ENCODE measurements at places on chromosomes 7 and 10.

DNA sequence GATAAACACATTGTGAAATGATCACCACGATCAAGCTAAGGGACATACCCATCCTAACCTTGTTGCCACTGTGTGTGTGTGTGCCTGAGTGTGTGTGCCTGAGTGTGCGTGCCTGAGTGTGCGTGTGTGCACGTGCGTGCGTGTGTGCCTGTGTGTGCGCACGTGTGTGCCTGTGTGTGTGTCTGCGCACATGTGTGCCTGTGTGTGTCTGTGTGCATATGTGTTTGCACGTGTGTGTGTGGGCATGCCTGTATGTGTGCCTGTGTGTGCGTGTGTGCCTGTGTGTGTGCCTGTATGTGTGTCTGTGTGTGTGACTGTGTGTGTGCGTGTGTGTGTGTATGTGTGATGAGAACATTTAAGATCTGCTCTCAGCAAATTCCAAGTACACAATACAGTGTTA lies 244.1 kb upstream of the DPP6 start:
- DNase-seq, result no peak

GRCh38 chr7:113100121-113100603 lies 13.5 kb upstream of the GPR85 start:
- no peak for DNase-seq

DNA sequence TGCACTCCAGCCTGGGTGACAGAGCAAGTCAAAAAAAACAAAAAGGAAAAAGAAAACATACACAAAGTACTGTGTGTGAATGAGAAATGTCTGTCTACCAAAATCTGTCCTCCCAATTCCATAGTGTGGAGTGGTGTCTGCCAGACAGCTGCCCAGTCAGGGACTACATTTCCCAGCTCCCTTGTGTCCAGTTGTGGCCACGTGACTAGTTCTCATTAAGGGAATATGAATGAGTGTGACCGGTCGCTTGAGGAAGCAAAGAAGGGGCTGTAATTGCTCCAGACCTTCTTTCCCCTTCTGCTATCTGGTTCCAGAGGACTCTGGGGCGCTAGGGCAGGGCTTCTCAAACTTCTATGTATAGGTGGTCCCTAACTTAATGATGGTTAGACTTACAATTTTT lies 204.1 kb downstream of the PHTF2 start:
- no peak for DNase-seq

- DNase-seq, result no peak
These were observed 13.9 kb upstream of the FBXW4 start for GRCh38 chr10:101708870-101709269.

DNA sequence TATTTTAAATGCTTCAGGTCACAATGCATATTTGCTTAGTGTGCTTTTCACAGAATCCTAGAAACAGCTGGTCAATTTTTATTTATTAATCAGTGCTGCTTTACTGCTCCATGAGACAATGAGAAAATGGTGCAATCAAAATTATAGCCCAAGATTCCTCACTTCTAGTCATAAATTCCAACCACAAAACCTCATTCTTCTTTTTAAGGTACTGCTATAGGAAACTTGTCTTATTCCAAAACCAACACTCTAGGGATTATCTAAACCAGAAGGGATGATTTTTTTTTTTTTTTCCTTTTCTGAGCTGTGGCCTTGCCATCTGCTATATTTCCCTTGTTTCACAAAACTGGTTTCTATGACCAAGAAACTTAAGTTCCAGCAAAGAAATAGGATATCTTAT lies 64.0 kb upstream of the SEMA3A start:
- DNase-seq, result no peak

- peak; percentile 65 for DNase-seq
These were observed 120.2 kb upstream of the CTTNBP2 start for GRCh38 chr7:117993377-117994003.

- no peak for DNase-seq
These were observed 120.1 kb downstream of the SAMD9 start for GRCh38 chr7:92997719-92998118.

GRCh38 chr10:90227217-90227656 lies 525.8 kb downstream of the KIF20B start:
- DNase-seq, result no peak

DNA sequence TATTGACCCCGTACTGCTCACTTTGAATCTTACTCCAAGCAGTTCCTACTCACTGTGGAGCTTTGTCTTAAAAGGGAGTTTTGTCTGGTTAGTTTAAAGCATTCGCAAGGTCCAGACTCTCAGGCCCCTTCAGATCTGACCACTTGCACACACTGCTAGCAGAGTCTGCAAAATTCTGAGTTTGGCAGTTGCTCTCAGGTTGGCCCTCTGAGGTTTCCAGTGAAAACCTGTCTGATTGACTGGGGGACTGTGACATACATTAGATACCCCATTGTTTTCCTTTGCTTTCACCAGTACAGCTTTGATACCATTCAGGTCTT lies 149.2 kb downstream of the XPNPEP1 start:
- no peak for DNase-seq

DNA sequence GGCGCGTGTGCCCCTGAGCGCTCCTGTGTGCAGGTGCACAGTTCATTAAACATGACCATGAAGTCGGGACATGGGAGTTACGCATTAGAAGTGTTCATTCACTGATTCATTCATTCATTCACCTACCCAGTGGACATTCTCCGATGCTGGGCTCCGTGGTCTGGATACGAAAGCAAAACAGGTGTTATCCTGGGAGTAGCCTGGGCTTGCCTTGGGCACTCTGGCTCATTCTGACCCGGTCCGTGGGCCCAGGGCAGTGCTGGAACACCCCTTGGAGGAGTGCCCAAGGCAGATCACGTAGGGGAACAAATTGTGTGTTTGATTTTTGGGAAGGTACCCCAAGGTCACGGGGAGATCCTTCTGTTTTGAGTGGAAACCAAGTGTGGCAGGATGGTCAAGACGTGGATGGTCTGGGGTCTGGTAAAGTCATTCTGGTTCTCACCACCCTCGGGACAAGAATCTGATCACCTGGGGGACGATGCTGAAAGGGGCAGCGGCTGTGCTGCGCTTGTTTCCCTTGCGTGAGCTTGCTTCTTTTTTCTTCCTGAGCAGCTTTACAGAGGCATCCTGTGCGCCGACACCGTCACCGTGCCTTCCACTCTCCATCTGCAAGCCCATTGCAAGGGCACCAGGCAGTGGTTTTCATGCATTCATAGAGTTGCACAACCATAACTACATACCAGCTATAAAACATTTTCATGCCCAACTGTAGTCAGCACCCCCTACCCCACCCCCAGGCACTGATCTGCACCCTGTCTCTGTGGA lies 10.1 kb downstream of the ELFN1 start:
- no peak for DNase-seq

GRCh38 chr7:219581-220150 lies 27.3 kb downstream of the FAM20C start:
- no peak for DNase-seq

GRCh38 chr7:91731976-91732375 lies 148.5 kb downstream of the MTERF1 start:
- no peak for DNase-seq

- peak; percentile 12 for DNase-seq
These were observed 2.1 kb upstream of the ZMIZ1 start for GRCh38 chr10:79066411-79067240.

- no peak for DNase-seq
These were observed 161.3 kb upstream of the AUTS2 start for GRCh38 chr7:69436946-69437345.

- no peak for DNase-seq
These were observed 2.9 kb downstream of the MRLN start for GRCh38 chr10:59750155-59750945.

GRCh38 chr10:34585422-34586112 lies 229.5 kb downstream of the PARD3 start:
- no peak for DNase-seq

GRCh38 chr7:130279906-130280305 lies 13.1 kb upstream of the CPA4 start:
- DNase-seq, result no peak

- no peak for DNase-seq
These were observed 15.4 kb downstream of the NRF1 start for GRCh38 chr7:129626896-129627295.

DNA sequence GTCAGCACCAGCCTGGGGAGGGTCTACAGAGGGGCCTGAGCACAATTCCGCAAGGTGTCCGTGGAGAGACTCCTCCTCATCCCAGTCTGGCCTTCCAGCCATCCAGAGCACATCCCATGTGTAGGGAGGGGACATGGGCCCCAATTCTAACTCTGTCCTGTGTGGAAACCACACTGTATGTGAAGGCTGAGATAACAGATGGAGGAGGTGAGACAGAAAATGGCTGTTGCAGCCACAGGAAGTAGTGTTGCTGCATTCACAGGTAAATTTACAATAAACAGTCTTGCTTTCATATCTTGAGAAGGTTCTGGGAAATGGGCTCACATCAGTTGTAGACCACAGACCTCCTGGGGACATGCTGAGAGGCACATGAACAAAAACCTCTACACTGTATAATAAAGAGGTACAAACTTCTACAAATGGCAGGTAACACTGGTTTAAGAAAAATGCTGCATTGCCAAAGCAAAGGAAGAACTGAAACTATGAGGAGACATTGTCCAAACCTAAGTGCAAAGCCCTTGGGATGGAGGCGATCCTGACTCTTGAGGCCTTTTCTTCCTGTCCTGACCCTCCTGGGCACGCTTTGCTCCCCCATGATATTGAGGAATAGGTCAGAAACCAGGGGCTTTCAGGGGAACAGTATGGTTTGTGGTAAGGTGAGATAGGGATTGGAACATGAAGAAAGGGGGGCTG lies 21.6 kb upstream of the GIMAP2 start:
- DNase-seq, result peak; percentile 66

- DNase-seq, result peak; percentile 35
These were observed 519 bp downstream of the PITRM1 start for GRCh38 chr10:3172081-3172445.

DNA sequence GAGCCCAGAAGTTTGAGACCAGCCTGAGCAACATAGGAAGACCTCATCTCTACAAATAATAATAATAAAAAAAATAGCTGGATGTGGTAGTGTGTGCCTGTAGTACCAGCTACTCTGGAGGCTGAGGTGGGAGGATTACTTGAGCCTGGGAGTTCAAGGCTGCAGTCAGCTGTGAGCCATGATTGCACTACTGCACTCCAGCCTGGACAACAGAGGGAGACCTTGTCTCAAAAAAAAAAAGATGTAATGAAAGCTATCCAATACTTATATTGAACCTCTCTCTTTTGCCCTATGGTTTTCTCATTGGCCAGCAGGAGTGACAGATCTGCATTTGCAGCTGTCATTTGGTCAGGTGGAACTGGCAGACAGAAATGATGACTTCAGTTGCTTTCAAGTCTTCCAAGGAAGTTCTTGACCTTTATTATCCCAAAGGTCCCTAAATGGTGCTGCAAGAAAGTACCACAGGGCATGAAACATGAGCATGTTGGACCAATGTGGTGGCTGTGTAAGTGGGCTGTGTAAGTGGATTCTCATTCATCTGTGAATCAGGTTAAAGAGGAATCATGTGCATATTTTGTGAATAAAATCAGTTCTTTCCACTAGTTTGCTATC lies 99.4 kb downstream of the CALD1 start:
- DNase-seq, result peak; percentile 30

DNA sequence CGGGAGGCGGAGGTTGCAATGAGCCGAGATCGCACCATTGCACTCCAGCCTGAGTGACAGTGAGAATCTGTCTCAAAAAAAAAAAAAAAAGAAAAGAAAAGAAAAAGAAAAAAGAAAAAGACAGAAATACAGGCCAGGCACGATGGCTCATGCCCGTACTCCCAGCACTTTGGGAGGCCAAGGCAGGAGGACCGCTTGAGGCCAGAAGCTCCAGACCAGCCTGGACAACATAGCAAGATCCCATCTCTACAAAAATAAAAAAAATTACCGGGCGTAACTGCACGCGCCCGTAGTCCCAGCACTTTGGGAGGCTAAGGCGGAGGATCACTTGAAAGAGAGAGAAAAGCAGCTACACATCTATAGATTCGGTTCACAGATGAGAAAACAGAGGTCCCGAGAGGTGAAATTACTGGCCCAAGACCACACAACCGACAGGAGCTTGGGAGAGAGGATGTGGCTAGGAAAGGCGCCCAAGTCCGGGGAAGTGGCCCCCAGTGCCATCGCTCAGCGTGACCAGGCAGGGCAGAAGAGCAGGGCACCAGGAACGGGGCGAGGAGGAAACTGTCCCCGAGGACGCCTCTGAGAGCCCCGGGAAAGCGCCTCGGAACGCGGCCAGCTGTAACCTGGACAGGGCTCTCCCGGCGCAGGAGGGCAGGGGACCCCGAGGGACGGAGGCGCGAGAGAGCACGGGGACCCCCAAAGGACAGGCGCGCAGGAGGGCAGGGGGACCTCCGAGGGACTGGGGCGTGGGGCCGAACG lies 612 bp downstream of the SNX8 start:
- DNase-seq, result no peak

GRCh38 chr7:156049366-156049765 lies 237.1 kb upstream of the SHH start:
- no peak for DNase-seq

DNA sequence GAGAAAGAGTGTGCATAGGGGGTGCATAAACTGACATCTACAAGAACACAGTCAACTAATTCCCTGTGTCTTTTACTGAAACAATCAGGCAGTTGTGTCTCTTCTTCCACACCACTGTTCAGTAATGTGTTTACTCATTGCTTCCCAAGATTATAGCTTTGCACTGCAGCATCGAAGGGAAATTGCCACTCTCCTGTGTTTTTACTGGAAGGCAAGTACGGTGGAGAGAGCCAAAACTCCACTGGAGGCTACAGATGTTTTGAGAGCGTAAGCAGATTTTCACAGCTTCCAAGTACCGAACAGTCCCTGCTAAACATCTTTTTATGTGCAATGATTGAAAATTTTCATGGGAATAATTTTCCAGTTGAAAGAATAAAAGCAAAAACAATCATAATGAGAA lies 510.5 kb upstream of the AKR1E2 start:
- no peak for DNase-seq

DNA sequence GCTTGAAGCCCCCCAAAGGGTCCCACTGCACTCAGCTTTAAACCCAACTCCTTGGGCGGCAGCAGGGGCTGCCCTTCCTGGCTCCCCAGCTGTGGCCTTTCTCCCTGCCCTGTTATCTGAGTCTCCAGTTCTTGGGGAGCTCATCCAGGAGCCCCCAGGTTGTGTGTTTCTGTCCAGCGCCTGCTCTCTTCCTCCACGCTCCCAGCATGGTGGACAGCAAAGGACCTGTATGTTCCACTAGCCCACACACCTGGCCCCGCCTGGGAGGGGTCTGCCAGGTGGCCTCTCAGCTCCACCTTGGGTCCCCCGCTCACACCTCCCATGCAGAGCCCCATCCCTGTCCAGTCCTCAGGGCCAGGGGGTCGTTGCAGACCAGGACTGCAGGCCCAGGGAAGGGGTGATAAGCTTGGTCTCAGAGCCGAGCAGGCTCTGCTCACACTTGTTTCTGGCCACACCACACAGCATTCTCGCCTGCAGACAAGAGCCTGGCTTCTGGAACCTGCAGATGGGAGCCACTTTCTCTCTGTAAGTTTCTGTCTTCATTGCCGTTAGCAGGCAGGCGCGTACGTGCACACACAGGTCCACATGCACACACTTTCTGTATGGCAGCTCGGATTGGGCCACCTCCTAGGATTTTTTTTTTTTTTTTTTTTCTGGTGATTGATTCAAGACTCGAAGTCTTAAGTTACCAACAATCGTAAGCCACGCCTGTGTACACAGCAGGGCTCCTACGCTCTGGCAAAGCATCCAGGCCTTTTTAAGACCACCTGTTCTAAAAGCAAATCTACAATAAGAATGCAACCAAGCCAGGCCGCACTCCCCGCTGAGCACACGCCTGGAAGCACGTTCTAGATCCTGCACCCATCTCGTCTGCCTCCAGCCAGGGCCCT lies 104.6 kb downstream of the CYTH3 start:
- no peak for DNase-seq
